T follicular helper cell (primary cell): ENCODE measurements at places on chromosomes 13 and 19.

DNA sequence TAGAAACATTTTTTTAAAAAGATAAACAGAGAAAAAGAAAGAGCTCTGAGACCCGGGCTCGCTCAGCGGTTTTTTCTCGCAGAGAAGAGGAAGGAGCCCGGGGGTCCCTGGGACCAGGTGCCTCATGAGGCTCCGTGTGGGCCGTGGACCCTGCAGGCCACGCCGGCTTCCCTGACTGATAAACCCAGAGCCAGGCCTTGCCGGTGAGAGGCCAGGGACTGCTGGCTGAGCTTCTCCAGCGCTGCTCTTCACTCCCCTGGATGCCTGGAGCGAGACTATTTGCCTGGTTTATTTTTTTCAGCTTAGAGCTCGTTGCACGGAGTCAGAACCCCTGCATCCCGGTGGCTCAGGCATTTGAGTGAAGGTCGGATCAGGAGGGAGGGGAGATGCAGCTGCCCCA is 53.4 kb upstream of the F7 start:
- no peak for DNase-seq

DNA sequence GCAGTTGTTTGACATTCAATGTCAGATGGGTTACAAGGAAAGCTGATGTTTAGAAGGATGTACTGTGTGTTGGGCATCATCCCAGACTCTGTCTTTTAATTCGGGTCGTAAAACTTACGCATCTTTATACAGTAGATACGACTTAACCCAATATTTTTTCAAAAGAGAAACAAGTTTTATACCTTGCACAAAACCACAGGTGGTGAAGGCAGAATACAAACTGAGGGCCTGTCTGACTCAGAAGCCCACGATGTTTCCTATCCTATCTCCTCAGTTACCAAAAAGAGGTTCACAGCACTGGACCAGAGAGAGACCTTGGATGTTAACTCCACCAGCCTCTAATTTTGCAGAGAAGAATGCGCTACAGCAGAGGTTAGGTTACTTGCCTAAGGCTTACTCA is 477.0 kb downstream of the FOXO1 start:
- no peak for DNase-seq

GRCh38 chr13:77113496-77113895 is 86.5 kb upstream of the FBXL3 start:
- no peak for DNase-seq

DNA sequence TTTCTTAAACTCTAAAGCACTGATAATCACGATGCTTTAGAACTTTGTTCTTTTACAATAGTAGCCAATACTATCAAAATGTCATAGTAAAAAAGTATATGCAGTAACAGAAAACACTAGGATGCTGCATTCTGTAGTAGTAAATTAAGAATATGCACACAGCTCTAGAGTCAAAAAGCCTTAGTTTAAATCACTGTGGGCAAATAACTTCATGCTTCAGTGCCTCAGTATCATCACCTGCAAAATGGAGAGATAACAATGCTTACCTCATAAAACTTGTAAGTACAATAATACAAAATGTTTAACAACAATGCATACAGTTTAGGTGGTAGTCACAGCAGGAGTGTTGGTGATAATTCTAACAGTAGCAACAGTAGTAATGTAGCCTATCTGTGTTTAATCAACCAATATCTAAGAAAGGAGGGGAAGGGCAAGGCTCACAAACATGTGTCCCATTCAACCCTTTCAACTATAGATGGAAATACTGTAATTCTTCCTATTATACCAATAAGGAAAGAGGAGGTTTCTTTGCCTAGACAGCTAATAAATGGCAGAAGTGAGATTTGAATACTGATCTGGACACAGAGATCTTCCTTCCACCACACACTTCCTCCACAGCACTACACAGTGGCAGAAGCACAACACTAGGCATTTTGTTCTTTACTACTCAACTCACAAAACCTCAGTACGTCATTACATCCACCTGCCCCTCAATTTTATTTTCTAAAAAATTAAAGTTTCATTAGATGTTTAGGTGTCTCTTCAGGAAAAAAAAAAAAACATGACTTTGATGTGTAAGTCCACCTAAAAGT is 4.6 kb downstream of the RBM26 start:
- DNase-seq: no peak

GRCh38 chr13:47326061-47326460 is 429.2 kb upstream of the HTR2A start:
- DNase-seq: no peak

GRCh38 chr13:93146584-93147297 is 79.9 kb upstream of the GPC6 start:
- DNase-seq: no peak
